ENCODE measurements at places on chromosomes 3 and 15.

- no peak for DNase-seq
Observed at GRCh38 chr15:38304481-38304880, 51.8 kb downstream of the SPRED1 start.

DNA sequence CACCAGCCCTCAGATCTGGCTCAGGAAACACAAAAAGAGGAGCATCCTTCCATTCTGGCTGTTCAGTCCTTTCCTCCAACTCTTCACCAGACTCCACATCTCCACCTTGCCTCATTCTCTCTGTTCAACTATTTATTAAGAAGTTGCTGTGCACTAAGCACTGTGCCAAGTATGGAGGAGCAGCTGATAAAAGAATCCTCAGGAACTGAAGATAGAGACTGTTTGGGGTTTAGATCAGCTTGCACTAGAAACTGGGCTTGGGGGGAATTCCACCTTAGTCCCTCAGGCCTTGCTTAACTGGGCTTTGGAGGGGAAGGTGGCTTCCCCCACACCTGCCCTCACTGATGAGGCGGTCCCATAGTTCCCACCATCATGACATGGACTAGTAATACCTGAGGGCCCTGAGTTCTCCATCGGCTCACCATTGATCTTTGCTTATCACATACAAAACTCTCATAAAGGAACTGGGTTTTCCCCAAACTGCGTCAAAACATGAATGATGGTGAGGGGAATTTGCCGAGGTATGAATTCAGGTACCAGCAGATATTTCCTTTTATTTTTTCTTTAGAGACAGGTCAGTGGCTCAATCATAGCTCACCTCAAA lies 1.7 kb upstream of the CCR8 start:
- DNase-seq: no peak

DNA sequence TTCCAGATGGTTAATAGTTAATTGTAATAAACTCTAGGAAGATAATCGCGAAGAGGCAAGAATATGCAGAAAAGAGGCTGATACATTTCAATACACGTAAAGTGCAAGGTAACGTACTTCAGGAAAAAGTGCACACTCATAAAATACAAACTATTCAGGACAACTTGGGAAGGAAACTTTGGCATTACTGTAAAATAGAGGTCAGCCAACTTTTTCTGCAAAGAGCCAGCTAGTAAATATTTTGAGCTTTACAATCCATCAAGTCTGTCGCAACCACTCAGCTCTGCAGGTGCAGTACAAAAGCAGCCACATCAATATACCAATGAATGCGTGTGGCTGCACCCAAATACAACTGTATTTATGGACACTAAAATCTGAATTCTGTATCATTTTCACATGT lies 51.6 kb upstream of the THUMPD3 start:
- DNase-seq: no peak

- no peak for DNase-seq
Observed at GRCh38 chr3:115151921-115152320, 4.8 kb upstream of the ZBTB20 start.

Data from activated CD8-positive, alpha-beta memory T cell treated with anti-CD3 and anti-CD28 coated beads for 1 hour (primary cell).